ENCODE measurements at places on chromosomes 2 and 18. TPM values are rescaled to one million over a fixed set of nuclear protein-coding genes. Genes with fewer than 3 reads are reported as not detected.

ERFE gene
- polyA plus RNA-seq: 1.2 TPM

UGT1A8 gene
- polyA plus RNA-seq: not detected

GAL3ST2 gene
- not detected for polyA plus RNA-seq

SIX2 gene
- 0.36 TPM for polyA plus RNA-seq

ZNF385B gene
- polyA plus RNA-seq: 0.22 TPM

EMX1 gene
- polyA plus RNA-seq: not detected

MAB21L4 gene
- not detected for polyA plus RNA-seq

ACYP2 gene
- polyA plus RNA-seq: 9.7 TPM

PER2 gene
- polyA plus RNA-seq: 3.1 TPM

RHBDD1 gene
- 29.2 TPM for polyA plus RNA-seq

ACMSD gene
- not detected for polyA plus RNA-seq

NRP2 gene
- polyA plus RNA-seq: 19.7 TPM

RAB6C gene
- not detected for polyA plus RNA-seq

KIAA2012 gene
- polyA plus RNA-seq: 0.13 TPM

MYCN gene
- not detected for polyA plus RNA-seq

FSHR gene
- not detected for polyA plus RNA-seq

MEP1B gene
- not detected for polyA plus RNA-seq

RAX gene
- not detected for polyA plus RNA-seq

ZNF892 gene
- 0.71 TPM for polyA plus RNA-seq

IFIH1 gene
- polyA plus RNA-seq: 0.96 TPM

PIEZO2 gene
- 4.3 TPM for polyA plus RNA-seq

CHRNA1 gene
- polyA plus RNA-seq: 0.20 TPM

ANKAR gene
- 2.4 TPM for polyA plus RNA-seq

FMNL2 gene
- 5.1 TPM for polyA plus RNA-seq

ZAP70 gene
- 0.10 TPM for polyA plus RNA-seq

RNF152 gene
- 6.5 TPM for polyA plus RNA-seq

ADD2 gene
- not detected for polyA plus RNA-seq

NT5DC4 gene
- not detected for polyA plus RNA-seq

TBR1 gene
- not detected for polyA plus RNA-seq

SANBR gene
- polyA plus RNA-seq: 4.7 TPM

MAP2 gene
- polyA plus RNA-seq: 3.5 TPM

CXCR1 gene
- polyA plus RNA-seq: not detected

CCDC141 gene
- polyA plus RNA-seq: not detected

FOXI3 gene
- not detected for polyA plus RNA-seq

REG3G gene
- polyA plus RNA-seq: not detected

CABLES1 gene
- polyA plus RNA-seq: 4.3 TPM

POTEE gene
- polyA plus RNA-seq: not detected

MALL gene
- 2.4 TPM for polyA plus RNA-seq

BCL2L11 gene
- polyA plus RNA-seq: 0.80 TPM

SCYGR1 gene
- polyA plus RNA-seq: not detected

TRIP12 gene
- 137 TPM for polyA plus RNA-seq

GPR75 gene
- 1.5 TPM for polyA plus RNA-seq

All from BJ (cell line).